ENCODE measurements at places on chromosomes 3 and 15.

- DNase-seq = peak; percentile 71
Measured at GRCh38 chr15:60548101-60548500, 69.2 kb upstream of the ICE2 start.

DNA sequence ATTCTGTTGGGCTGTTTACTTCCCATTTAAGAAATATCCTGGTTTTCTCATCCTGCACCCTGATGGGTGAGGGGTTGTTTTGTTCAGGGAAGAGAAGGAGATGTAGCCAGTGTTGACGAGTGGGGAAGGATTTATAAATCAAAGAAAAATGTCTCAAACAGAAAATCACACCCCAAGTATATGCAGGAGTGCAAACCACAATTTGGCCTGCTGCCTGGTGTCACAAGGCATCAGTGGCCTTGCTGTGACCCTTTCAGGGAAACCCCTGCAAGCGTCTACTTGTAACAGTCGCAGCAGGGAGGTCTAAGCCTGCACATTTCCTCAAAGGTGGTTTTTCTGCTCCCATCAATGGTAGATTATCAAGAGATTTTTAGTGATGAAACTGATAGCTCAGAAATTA is 132.6 kb upstream of the LRRN1 start:
- DNase-seq = no peak

DNA sequence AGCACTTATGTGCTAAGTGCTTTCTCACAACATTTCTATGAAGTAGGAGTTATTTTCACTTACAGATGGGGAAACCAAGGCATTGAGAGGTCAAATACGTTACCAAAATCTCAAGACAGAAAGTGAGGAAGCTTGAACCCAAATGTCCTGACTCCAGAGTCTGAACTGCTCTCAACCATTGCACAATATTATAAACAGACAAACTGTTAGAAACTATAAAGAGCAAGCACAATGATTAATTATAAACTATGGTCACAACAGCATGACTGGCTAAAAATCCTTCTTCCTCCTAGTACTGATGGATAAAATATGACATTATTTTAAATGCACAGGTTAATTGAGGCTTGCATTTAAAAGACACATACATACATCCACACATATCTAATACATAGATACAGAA is 77.9 kb upstream of the ASB14 start:
- DNase-seq = no peak

- no peak for DNase-seq
Measured at GRCh38 chr3:2153547-2153946, 54.9 kb downstream of the CNTN4 start.

GRCh38 chr15:100601163-100601562 is 821 bp downstream of the LINS1 start:
- peak; percentile 32 for DNase-seq

Data from activated CD4-positive, alpha-beta T cell treated with anti-CD3 and anti-CD28 coated beads, Interleukin-2, amount 50 U/mL, for 24 hours (primary cell).